ENCODE measurements at places on chromosomes 3 and 15.
A peak's percentile ranks its signal among the peaks of the same experiment; 100 is the strongest.

- DNase-seq, result no peak
These were observed 66.3 kb downstream of the NEK10 start for GRCh38 chr3:27302891-27303290.

- no peak for DNase-seq
These were observed 548.2 kb downstream of the FHIT start for GRCh38 chr3:60703008-60703407.

- no peak for DNase-seq
These were observed 22.1 kb upstream of the TMEM115 start for GRCh38 chr3:50381383-50381782.

DNA sequence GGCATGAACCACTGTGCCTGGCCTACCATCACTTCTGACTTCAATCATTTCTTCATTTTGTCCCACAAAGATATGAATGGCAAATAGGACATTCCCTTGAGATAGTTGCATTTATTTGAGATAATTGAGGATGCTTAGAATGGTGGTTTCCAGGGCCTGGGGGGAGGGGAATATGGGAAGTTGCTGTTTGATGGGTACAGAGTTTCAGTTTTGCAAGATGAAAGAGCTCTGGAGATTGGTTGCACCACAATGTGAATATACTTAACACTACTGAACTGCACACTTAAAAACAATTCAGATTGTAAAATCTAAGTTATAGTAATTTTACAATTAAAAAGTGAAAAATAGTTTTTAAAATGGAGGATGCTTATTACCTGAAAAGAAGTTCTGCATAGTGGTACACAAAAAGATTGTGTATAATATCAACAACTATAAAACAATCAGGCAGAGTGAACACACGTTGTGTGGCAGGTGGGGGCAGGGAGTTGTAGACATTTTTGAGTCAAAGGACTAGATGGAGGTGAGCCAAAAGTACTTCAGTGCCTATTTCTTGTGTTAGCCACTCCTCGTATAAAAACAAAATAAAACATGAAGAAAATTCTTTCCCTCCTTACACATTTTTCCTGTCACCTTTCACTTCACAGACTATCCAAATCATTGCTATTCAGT, 18.5 kb upstream of the RIOX2 start:
- DNase-seq, result no peak

DNA sequence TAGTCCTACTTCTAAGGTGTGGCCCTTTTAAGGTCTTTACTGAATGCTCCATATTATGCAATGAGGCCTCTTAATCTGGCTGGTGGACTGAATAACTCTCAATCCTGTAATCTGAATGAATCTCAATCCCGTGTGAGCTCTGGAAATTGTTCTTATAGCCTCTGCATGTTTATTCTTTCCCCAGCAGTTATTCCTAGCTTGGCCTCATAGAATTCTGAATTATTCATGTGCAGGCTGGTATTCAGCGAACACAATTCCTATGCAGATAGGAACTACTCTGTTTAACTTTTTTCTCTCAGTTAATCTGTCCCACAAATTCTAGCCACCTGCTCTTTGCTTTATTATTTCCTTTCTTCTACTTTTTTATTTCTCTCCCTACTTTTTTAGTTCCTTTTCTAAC, 44.3 kb upstream of the XRN1 start:
- DNase-seq, result no peak

DNA sequence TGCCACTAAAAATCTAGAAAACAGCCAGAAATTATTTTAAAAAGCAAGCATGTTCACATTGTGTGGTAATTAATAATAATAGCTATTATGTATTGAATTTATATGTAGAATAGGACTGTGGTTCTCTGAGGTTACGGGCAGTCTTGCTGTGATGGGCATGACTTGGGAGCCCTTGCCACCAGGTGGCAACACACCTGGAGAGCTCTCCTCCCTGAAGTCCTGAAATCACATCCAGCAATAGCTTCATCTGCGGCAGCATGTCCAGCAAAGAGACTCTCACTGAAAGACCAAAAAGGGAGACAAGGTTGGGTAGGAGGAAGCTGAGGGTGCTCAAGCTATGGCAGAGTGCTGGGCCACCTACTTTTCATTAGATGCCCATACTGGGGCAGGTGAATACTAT, 206.8 kb upstream of the IL12A start:
- DNase-seq, result no peak

DNA sequence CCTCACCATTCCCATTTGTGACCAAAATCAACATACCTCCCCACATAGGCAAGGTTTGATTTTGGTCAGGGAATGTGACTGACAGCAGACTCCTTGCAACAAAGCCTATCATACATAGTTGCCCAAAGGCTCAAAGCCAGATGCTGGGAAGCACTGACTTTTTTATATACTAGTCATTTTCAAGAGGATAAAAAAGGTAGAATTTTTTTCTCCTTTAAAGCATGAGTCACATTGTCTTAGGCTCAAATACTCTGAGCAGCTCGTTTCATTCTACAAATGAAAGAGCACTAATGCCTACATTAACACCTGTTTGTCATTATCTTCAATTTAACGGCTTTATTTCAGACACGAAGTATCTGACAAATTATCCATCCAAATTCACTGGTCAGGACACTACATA, 36.2 kb downstream of the ICE2 start:
- peak; percentile 55 for DNase-seq

Measured in EH (cell line).